ENCODE measurements at places on chromosomes 2 and 18. TPM values are rescaled to one million over a fixed set of nuclear protein-coding genes. Genes with fewer than 3 reads are reported as not detected.

DNA sequence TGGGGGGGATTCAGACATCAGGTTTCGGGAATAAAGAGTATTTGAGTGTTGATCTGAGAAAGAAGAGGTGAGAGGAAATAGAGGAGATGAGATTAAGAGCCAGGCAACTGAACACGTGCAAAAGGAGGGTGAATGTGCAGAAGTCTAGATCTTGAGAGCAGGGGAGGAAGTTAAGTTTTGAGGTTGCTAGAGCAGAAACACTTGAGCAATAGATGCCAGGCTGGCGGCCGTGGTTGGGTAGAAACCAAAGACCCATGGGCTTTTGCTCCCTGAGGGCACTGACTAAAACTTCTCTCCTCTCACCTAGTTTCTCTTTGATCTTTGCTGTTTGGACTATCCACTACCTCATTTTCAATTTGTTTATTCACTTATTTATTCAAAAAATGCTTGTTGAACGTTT lies 116.0 kb downstream of the CDC42EP3 start:
- no peak for DNase-seq

GRCh38 chr2:101125808-101126207 lies 25.4 kb downstream of the TBC1D8 start:
- DNase-seq = no peak

DNA sequence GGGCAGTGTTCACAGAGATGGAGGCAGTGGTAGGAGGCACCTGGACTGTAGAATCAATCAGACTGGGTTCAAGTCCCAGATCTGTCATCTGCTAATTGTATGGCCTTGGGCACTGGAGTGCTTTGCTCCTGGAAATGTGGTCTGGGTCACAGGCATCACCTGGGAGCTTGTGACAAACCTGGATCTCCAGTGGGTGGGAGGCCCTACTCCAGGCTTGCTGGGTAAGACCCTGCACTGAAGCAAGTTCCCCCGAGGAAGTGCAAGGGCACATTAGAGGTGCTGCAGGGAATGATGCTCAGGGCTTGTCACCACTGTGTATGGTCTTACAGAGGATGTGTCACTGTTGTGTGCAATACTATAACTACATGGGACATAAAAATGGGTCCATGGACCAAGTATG lies 220.5 kb upstream of the ID2 start:
- DNase-seq = no peak

GRCh38 chr2:209549589-209549988 lies 125.7 kb downstream of the MAP2 start:
- no peak for DNase-seq

SFT2D3 gene
- total RNA-seq = 5.0 TPM

DNA sequence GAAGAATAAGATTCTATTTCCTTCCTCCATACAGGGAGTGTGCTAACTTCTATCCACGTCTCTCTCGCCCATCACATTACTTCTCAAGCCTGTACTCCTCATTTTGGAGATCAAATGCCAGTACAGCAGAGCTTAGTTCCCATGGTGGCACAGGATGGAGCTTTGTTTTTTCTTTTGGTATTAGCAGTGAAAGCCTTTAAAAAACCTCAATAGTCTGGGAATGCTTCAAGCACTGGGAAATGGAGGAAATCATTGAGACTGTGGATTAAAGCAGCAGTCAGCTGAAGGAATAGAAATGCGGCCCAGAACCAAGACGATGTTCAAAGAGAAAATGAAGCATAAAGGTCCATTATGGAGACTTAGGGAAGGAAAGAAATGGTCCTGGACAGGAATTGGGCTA lies 102.3 kb downstream of the NRXN1 start:
- no peak for DNase-seq

DNA sequence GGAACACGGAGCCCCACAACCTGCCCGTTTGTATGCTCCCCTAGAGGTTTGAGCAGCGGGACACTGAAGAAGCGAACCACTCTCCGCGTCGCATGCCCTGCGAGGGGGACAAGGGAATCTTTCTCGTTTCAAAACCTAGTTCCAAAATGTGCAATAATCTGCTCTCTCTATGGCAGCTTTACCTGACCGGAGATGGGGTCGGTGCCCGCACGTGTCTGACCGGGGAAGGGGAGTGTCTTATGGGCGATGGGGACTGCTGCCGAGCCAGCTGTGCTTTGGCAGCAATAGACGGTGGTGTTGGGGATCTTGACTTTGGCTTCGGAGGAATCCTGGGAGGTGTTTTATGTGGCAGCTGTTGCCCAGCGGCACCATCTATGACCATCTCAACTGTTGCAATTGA lies 7.9 kb downstream of the TTN start:
- no peak for DNase-seq

- no peak for DNase-seq
Observed at GRCh38 chr2:75497256-75497655, 63.5 kb downstream of the EVA1A start.

TMEM163 gene
- total RNA-seq = 4.1 TPM

DNA sequence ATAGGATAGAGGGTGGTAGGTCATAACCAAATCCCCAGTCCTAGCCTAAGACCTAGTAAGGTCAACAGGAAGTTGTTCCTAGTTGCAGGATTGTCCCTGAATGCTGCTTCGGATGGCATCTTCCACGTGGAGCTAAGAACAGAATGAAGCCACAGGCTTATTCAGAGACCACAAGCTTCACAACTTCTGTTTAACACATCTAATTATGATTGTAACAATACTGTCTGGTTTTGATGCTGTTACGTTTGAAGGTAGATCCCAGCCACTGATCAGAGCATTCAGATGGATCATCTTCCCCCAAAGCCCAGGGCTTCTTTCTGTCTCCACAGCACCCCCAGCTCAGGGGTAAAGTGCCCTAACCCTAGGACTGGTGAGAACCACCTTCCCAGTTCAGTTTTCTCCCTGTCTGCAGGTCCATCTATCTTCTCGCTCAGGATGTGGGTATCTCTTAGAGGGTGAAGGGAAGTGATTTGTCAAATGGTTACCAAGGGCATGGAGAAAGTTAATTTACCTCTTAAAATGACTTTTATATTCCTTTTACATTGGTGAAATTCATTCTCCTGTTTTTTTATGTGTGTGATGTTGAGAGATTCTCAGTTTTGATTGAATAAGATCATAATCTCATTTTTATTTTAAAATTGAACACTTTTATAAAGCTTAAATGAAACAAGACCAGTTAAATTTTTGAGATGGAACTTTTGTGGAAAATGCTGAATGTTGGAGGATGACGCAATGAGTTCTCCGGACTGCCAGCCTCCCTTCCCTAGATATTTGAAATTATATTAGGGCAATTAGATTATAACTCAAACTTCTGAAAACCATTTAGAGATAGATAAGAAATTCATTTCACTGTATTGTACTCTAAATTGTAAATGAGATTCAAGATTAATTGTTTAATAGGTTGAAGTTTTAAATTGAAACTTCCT lies 66.5 kb downstream of the RHBDD1 start:
- no peak for DNase-seq

DNA sequence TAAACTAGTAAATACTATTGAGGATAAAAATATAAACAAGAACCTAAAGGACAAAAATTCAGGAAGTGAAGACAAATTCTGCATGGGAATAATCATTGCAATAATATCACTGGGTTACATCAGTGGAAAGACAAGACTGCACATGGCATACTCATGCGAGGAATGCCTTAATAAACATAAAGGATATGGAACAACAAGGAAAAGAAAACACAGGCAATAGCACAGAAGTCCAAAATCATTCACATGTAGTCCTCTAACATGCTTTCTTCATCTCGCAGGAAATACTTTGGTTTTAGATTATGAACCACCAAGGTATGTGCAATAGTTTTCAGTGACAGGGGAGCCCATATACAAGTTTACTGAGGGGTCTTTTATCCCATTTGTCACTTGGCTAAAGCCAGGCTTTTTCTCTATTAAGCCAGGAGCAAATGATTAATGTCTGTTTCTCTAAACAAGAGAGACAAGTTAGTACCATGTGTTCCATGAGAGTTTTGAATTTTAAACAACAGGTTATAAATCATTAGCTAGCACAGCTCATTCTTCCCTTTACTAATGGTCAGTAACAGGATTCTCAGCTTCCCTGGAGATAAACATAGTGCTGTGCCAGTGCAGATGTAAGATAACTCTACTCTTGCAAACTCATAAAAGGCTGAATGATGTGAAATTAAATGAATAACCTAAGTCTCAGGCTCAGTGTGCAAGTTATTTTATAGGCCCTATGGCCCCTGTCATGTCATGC lies 353.6 kb upstream of the FSIP2 start:
- no peak for DNase-seq

GRCh38 chr2:7523481-7524120 lies 606.4 kb downstream of the RNF144A start:
- no peak for DNase-seq

- DNase-seq = no peak
Observed at GRCh38 chr2:696463-696862, 19.3 kb upstream of the TMEM18 start.

DNA sequence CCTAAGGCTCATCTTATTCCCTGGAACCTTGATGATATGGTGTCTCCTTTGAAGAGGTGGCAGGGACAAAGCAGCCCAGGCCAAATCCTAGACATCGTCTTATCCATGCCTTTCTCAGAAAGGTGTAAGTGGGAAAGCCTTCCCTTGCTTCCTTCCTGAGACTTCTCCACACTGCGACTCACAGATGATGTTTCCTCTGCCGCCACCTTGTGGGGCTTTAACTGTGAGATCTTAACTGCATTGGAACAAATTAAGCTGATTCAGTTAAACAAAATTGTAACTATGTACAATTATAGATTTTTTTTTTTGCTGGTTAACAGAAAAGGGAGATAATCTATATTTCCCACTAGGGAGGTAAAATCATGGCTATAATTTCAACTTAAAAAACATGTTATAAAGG lies 10.0 kb upstream of the GCA start:
- DNase-seq = no peak
